ENCODE measurements at places on chromosomes 13 and 19.

DNA sequence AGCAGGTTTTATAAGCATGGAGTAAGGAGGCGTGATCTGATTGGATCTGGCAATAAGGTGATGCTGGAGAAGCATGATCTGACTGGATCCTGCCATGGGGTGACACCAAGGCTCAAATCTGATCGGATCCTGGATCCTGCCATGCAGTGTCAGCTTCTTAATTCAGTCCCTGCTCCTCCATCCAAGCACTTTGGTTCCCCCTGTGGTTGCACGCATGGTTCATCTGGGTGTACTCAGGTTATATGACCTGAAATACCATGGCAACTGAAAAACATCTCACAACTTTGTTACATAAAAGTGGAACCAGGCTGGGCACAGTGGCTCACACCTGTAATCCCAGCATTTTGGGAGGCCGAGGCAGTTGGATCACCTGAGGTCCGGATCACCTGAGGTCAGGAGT, 17.6 kb upstream of the KLK4 start:
- DNase-seq, result no peak

- DNase-seq, result no peak
Measured at GRCh38 chr13:60765700-60766411, 368.8 kb downstream of the TDRD3 start.

DNA sequence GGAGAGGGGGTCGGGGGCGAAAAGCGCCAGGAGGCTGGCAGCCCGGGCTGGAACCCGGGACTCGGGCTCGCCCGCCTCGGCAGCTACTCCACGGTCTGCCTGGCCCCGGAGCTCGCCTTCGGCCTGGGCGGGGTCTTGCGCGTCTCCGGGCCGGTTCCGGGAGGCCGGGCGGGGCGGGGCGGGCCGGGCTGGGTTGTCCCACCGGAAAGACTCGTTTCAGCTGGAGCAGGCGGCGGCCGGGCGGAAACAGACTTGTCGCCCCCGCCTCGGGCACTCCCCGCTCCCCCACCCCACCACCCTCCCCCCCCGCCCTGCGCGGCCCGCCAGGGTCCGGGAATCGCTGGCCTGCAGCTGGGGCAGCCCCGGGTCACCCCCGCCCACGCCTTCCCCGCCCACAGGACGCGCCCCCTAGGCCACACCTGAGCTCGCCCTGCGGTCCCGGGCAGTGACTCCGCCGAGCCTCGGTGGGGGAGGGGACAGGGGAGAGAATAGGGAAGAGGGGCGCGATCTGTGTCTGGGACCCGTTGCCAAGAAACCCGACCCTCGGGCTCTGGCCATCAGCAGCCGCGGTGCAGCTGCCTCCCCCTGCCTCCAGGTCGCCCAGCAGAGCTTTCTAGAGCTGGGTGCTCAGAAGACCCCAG, 109.4 kb downstream of the KCTD15 start:
- peak; percentile 10 for DNase-seq

DNA sequence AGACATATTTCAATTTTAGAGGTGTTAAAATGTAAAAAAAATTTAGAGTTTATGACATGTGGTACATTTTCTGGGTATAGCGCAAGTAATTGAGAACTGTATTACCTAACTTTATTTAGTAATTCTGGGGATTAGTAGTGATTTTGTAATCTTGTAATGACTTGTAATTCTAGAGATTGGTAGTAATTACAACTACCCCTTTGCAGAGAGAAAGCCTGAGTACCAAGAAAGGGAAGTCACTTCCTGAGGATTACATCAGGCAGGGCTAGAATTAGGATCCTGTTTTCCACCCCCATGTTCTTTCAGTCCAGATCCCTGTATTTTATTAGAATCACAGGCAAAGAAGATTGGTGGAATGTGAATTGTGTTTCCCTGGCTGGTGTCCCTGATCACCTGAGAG, 274.9 kb downstream of the KCNRG start:
- peak; percentile 92 for DNase-seq

GRCh38 chr13:48531416-48532255, 1.2 kb downstream of the RCBTB2 start:
- no peak for DNase-seq

GRCh38 chr19:2774953-2775555, 8.0 kb downstream of the SGTA start:
- DNase-seq, result peak; percentile 70

DNA sequence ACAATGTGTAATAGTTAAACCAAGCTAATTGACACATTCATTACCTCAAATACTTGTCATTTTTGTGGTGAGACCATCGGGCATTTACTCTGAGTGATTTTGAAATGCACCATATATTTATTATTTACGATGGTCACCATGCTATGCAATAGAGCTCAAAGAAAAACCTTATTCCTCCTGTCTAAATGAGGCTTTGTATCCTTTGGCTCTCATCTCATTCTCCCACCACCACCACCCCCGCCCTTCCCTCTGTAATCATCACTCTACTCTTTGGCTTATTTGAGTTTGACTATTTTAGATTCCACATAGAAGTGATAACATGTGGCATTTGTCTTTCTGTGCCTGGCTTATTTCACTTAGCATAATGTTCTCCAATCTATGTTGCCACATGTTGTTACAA, 124.9 kb downstream of the CYSLTR2 start:
- no peak for DNase-seq

DNA sequence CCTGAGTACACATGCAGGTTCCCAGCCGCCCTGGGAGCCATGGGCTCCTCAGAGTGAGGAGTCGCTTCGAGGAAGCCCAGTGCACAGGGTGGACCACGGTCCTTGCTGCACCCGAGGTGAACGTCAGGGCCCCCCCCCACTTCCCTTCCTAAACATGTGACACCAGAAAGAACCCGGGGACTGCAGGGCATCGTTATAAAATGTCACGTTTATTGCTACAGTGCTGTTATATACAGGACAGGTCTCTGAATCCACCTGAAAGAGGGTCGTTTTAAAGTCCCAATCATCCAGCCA, 3.8 kb upstream of the UQCR11 start:
- peak; percentile 28 for DNase-seq

Measured in suppressor macrophage treated with lipopolysaccharide for 1 hour (primary cell).